HFF-Myc (cell line): ENCODE measurements at places on chromosomes 2 and 18.

- no peak for DNase-seq
Measured at GRCh38 chr2:102052365-102052764, 60.6 kb downstream of the IL1R2 start.

DNA sequence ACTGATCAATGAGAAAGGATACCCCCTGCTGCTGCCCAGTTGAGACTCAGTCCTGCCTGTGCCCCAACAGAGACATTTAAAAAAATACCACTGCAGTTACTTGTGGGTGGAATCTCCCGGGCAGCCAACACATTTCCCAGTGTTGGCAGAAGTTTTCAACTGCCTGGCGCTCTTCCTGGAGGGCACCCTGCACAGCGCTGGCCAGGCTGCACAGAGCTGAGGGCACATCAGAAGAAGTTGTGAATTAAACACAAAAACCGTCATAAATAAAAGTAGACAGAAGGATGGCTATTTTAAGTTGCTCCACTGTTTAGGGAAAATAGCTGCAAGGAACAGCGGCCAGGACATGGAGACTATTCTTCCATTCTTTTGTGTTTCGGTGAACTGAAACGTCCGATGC lies 110.2 kb upstream of the THOC1 start:
- no peak for DNase-seq

DNA sequence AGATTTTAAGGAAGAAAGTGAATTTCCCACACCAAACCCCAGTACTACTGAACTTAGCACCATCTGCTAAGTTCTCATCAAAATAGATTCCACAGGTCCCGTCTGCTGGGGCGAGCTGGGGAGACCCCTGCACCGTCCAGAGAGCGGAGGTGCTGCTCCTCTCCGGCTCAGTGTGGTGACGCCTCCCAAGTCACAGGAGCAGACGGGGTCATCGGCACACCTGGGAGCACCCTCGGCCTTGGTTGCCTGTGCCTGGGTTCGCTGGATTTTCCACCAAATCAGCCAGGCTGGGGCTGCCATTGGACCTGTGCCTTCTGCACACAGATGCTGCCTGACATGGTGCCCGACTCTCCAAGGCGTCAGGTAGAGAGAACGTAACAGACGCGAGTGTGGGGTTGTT lies 141.3 kb downstream of the PXDN start:
- DNase-seq: no peak

GRCh38 chr2:36701391-36701795 lies 4.9 kb downstream of the VIT start:
- DNase-seq: no peak

GRCh38 chr2:227805578-227805977 lies 8.1 kb upstream of the CCL20 start:
- no peak for DNase-seq

DNA sequence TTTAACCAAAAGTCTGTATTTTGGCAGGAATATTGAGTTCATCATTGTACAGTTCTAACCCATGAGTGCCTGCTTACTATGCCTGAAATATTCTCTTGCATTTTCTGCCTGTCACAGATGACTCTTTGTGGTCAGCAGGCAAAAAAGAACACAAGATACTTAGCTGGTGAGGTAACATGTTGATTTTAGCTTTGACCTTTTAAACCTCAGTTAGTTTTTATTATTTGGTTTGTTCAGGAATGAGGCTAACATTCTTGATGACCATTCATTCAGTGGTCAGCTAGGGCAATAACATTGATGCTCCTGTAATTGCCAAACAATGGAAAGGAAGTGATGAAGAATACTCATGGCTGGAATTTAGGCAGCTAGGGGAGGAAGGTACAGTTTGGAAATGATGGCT lies 491.2 kb downstream of the PIK3C3 start:
- DNase-seq: no peak

DNA sequence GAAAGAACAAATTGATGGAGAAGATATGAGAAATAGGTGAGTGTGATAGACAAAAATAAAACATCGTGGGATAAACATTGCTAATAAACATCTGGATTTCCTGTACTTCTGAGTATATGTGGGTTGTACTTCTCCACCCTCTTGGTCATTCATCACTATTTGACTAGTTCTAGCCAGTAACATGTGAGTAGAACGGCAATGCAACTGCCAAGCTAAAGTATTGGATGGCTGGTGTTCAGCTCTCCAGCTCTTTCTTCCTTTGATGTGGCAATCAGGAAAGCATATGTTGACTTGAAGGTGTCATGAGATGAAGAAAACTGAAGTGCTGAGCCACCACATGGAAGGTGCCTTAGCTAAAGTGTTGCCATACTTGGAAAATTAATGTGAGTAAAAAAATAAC lies 144.9 kb downstream of the SCG2 start:
- no peak for DNase-seq

- no peak for DNase-seq
Measured at GRCh38 chr2:38661306-38661705, 4.6 kb upstream of the GALM start.

GRCh38 chr2:177587371-177587770 lies 194.8 kb downstream of the AGPS start:
- DNase-seq: no peak

DNA sequence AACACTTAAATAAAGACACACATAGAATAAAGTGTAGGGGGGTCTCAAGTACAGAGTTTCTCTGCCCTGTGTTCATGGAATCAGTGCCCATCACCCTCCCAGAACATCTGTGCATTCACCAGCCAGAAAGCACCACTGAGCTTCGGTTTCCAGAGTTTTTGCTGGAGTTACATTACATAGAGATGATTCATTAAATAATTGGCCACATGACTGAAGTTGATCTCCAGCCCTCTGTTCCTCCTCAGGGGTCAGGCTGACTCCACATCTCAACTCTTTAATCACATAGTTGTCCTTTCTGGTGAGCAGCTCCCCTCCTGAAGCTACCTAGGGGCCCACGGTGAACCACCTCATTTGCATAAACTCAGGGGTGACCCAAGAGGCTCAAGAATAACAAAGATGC lies 129.8 kb downstream of the METTL4 start:
- DNase-seq: peak; percentile 4

- no peak for DNase-seq
Measured at GRCh38 chr18:49212819-49213218, 247.6 kb downstream of the DYM start.

DNA sequence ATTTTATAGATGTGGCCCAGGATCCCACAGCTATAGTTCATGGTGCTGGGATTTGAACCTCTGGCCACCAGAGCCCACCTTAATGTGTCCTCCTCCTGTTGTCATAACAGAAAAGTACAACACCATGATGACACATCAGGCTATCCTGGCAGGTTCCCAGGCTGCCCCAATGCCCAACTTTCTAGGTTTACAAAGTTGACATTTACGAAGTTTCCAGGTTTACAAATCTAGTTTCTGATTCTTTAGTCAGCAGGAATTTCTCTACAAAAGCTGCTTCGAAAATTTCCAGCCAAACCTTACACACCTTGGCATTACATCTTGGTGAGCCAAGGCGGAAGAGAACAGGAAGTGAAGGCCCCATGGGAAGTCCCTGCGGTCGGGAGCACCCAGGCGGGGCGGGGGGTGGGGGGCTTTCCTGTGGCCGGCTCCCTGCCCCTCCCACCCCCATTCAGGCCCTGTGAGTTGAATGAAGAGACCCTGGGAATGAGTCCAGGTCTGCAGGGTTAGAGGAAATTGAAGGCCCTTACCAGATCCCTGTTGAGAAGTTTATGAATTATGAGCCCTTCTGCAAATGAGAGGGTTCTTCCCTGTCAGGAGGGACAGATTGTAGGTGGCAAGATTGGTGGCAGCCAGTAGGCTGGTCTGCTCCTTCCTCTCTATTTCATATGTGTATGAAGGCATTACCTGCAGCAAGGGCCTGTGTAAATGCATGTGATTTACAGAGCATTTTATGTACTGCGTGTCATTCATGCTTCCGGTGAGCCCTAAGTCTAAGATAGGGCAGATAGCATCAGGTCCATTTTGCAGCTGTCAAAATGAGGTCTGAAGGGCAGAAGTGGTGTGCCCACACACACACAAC lies 11.1 kb upstream of the IL1RN start:
- DNase-seq: no peak

DNA sequence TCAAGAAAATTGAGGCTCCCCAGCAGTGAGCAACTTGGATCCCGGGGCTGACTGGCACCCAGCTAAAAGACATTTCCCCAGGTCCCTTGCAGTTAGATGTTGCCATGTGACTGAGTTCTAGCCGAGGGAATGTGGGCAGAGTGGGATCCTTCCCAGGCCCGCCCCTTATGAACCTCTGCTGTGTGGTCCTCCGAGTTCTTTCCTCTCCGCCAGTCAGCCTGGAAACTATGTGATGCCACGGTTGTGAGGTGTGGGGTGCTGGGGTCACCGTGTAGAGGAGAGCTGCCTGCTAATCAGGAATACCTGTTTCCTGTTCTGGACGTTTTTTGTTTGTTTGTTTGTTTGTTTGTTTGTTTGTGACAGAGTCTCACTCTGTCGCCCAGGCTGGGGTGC lies 45.5 kb downstream of the TMEM37 start:
- no peak for DNase-seq

DNA sequence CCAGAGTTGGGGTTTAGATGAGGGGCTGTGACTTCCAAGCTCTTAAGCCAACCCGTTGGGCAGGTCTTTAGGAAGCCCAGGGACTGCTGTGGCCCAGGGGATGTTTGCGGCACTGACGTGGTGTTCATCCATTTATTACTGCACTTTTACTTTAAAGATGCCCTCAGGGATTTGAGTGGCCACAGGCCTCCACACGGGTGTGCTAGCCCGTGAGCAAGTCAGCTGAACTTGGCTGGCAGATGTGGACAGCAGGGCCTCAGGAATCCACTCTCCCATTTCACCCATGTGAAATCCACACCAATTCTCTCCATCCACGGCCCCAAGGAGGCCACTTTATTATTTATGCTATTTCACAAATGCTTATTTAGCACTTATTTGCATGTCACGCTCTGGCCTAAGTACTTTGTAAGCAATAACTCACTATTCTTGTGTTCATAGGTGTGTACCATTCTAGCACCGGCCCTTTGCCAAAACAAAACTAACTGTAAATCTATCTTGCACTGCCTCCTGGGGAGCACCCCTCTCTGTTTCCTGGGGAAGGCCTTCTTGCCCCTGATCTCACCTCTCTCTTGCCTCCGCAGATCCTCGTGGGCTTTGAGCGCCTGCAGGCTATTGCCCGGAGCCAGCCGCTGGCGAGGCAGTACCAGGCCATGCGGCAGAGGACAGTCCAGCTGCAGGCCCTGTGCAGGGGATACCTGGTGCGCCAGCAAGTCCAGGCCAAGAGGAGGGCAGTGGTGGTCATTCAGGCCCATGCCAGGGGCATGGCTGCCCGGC lies 39.1 kb upstream of the GPR17 start:
- DNase-seq: no peak

DNA sequence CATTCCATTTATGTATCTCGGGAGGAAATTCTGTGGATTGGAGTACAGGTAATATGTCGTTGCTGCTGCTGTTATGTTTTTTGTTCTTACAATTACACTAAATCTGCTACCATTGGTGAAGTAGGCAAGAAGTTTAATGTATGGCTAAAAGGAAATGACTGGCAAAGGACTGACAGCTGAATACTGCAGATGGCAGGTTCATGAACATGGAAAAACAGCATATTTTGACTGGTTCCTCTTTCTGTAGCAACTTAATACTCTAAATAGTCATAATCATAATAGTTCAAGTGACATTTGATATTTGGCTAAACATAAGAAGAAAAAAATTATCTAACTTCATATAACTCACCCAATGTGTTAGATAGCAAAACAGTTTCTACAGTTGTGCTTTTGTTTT lies 84.5 kb upstream of the PGAP1 start:
- DNase-seq: no peak

DNA sequence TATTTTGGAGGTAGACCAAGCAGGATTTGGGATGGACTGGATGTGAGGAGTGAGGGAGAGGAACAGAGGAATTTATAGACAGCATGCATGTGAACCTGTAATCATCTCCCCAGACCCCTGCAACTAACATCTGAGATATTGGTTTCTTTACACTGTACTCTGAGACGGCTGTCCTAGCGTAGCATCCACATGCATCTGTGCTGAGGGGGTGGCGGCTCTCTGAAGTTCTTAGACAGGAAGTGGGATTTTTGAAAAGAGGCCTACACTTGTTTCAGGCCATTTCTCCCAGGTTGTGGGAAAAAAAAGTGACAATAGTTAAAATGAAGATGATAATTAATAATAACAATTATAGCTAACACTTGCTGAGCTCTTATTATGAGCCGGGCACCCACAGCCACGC lies 150.2 kb upstream of the GATA6 start:
- no peak for DNase-seq

DNA sequence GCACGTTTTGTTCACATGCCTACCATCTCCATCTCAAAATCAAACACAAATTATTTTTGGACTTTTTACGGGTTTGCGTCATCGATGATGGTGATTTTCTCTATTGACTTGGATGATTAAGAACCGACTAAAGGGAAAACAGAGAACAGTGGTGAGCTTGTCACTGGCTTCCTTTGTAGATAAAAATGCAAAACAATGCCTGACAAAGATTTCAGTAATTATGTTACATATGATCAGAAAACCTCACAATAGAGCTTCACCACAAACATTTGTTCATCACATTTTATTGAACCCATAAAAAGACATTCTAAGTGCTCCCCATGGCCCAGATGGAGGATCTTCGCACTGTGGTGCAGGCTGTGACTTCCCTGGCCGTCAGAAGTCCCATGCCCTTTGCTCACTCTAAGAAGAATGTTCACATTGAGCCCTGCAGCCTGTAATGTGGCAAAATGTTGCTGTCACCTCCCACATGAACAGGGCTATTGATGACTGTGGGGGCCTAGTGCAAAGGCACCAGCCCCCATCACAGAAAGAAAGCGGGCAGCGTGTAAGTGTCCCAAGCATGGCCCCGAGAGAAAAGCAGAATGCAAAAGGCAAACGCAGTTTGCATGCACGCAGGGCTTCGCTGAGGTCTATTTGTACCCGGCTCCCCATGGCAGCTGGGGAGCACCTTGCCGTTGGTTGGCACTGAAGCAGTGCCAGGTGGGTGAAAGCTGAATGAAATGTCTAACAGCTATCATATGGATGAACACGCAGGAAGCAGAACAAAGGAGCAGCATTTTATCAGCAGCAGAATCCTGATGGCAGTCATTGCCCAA lies 60.6 kb downstream of the BCL2 start:
- no peak for DNase-seq

GRCh38 chr18:3998698-3999333 lies 456.3 kb downstream of the DLGAP1 start:
- no peak for DNase-seq

DNA sequence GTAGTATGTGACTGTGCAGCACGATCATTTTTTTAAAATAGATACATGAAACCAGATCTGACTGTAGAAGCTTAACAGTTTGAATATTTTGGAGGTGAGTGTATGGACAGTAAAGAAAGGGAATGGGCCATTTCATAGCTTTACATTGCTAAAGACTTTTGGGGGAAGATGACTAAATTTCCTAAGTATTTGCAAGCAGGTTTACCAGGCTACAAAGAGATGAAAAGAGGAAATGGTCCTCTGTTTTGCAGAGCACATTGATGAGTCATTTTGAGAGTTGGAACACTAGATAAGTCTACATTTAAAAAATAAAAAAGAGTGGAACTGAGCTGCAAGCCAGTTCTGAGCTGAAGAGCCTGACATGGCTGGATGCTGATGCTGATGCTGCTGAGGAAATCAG lies 115.7 kb upstream of the LRATD1 start:
- peak; percentile 69 for DNase-seq

- no peak for DNase-seq
Measured at GRCh38 chr2:52622266-52622665, 1145.3 kb upstream of the CHAC2 start.
